Stimulated activated CD8-positive, alpha-beta memory T cell treated with anti-CD3 and anti-CD28 coated beads, Interleukin-15, amount 100 ng/mL, for 1 hour (primary cell): ENCODE measurements at places on chromosomes 7 and 10.

GRCh38 chr10:123774132-123774742 is 108.1 kb downstream of the GPR26 start:
- DNase-seq: no peak

GRCh38 chr10:78260680-78261079 is 227.0 kb downstream of the RPS24 start:
- DNase-seq: no peak

- DNase-seq: no peak
Measured at GRCh38 chr10:59324597-59324996, 37.8 kb downstream of the FAM13C start.

DNA sequence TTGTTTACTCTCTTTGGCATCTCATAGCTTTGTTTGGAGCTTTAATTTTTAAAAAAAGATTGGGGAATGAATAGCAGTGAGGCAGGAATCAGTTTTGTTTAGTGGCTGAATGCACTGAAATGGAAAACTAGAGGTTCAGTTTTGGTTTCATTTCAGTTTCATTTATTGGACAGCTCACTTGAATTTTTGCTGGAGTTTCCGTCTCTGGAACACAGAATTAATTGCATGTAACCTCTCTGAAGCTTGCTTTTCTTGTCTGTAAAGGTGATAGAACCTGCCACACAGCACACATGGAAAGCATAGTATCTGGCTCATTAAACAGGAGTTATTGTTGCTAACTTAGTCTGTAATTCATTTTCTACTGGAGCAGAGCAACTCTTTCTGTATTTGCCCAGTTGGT is 7.1 kb downstream of the GRM8 start:
- DNase-seq: no peak

GRCh38 chr7:98210513-98211220 is 572 bp upstream of the BHLHA15 start:
- DNase-seq: no peak
